Sigmoid colon (tissue), 7 donors: ENCODE measurements at places on chromosomes 7 and 10. TPM values are rescaled to one million over a fixed set of nuclear protein-coding genes. Genes with fewer than 3 reads are reported as not detected.

Gene C7orf33
- not detected for polyA plus RNA-seq

Gene NKX2-3
- 7.2 TPM for polyA plus RNA-seq

Gene URGCP
- polyA plus RNA-seq, result 28.8 TPM

Gene HPSE2
- polyA plus RNA-seq, result 0.52 TPM

Gene ANKRD7
- not detected for polyA plus RNA-seq

Gene ASZ1
- polyA plus RNA-seq, result not detected

Gene IGFBP3
- polyA plus RNA-seq, result 5.3 TPM

Gene AEBP1
- 2.5 TPM for polyA plus RNA-seq

DNA sequence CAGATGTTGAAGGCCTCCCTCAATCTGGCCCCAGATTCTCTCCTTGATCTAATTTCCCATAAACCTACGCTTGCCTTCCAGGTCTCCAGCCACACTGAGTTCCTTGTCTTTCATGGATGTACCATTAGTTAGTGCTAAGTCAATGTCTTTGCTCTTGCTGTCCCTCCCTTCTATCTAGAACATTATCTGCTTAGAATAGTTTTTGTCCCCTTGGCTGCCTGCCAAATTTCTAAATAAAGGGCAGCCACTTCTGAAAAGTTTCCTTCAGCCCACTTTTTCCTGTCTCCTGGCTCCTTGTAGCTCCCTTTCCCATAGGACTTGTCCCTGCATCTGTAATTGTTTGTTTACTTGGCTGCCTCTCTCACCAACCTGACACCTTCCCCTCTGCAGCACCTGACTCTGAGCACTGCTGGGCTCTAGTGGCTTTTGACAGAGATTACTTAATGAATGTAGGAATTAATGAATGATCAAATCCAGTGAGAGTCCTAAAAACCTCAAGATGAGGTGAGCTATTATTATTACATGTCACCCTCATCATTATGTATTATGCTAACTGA is 58.3 kb downstream of the CXCL12 start:
- no peak for DNase-seq
